ENCODE measurements at places on chromosomes 11 and 22. TPM values are rescaled to one million over a fixed set of nuclear protein-coding genes. Genes with fewer than 3 reads are reported as not detected.

GRCh38 chr11:44190883-44191230 is 95.4 kb downstream of the EXT2 start:
- no peak overlapping the region for H3K4me3 ChIP-seq
- no peak for DNase-seq
- no peaks in the 10 kb centered on the region for H3K27me3 ChIP-seq
- H3K4me1 ChIP-seq: no peaks in the 10 kb centered on the region
- peaks cover 28% of the 10 kb centered on the region for H3K36me3 ChIP-seq
- H3K27ac ChIP-seq: no peak overlapping the region

DNA sequence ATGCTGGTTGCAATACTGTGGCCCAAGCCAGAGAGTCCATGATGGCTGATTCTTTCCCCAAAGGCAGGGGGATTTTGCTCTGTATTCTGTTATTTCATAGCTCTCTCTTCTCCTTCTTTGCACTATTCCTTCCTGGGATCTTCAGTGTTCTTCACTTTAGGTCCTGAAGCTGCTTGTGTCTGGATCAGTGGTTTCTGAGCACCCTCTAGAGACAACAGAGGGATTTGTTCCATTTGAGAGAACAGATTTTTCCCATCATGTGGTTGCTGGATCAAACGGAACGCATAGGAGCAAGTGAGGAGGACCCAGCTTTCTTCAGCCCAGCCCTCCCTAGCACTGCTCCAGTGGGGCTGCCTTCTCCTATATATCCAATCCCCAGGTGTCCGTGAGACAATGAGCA is 68.7 kb upstream of the SYN3 start:
- H3K27ac ChIP-seq: no peak overlapping the region
- peaks cover 10% of the 10 kb centered on the region for H3K27me3 ChIP-seq
- no peaks in the 10 kb centered on the region for H3K36me3 ChIP-seq
- H3K4me1 ChIP-seq: no peaks in the 10 kb centered on the region
- no peak for DNase-seq
- no peak overlapping the region for H3K4me3 ChIP-seq

DNA sequence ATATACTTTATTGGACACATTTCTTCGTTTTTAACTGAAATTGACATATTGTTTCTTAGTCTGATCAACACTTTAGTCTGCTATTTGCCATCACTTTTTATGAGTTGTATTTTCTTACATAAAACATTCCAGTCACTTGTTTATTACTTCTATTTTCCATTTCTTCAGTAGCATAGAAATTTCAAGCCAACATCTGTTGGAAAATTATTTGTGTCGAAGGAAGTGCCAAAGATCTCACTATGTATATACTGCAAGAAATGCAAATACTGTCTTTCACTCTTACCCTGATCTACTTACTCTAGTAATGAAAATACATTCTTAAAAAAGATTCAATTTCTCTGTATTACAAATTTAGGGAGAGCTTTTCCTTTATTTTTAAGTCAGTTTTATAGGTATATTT is 105.9 kb downstream of the SLC17A6 start:
- H3K4me3 ChIP-seq: no peak overlapping the region
- no peaks in the 10 kb centered on the region for H3K27me3 ChIP-seq
- H3K27ac ChIP-seq: no peak overlapping the region
- DNase-seq: no peak
- no peaks in the 10 kb centered on the region for H3K4me1 ChIP-seq

Gene SYNGR1
- 18.4 TPM for total RNA-seq

Gene CLDN5
- total RNA-seq: not detected

- peaks cover 28% of the 10 kb centered on the region for H3K27me3 ChIP-seq
- no peak overlapping the region for H3K27ac ChIP-seq
- no peaks in the 10 kb centered on the region for H3K36me3 ChIP-seq
- no peaks in the 10 kb centered on the region for H3K4me1 ChIP-seq
- no peak for DNase-seq
These were observed 29.8 kb downstream of the POU2AF1 start for GRCh38 chr11:111349191-111349695.

DNA sequence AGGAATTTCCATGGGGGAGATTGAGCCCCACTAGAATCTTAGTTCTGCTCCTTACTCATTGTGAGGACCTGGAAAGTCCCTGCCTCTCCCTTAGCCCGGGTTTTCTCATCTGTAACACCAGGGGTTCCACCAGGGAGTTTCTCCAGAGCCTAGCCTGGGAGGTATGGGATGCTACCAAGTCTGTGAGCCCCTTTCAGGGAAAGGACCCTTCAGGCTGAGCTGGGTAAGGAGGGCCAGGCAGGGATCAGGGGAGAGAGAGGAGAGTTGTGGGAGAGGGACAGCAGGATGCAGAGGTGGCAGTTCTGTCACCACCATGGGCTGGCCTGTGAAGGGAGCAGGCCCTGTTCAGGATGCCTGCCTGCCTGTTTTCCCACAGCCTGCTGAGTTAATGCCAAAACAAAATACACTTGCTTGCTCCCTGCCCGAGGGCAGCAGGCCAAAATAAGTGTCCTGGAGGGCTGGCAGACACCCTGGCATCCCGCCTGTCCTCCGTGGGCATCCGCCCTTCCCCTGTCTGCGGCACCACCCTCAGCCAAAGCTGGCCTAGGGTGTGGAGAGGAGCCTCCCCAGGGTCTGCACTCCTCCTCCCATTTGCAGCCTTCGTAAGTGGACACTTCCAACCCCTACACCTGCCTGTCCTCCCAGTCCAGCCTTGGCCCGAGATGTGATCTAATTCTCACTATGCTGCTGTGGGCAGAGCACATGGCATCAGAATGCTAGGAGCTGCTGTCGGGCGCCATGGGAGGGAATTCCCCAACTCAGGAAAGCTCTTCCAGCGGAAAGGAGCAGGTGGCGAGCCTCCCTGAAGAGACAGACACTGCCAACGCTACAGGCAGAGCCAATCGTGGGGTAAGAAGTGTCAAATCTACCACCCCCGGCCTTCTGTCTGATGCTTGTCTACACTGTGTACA is 5.9 kb upstream of the FCHSD2 start:
- no peak for DNase-seq
- H3K4me3 ChIP-seq: peak overlapping the region; percentile 48
- no peaks in the 10 kb centered on the region for H3K27me3 ChIP-seq
- H3K27ac ChIP-seq: peak overlapping the region; percentile 95
- H3K4me1 ChIP-seq: peaks cover 56% of the 10 kb centered on the region
- no peaks in the 10 kb centered on the region for H3K36me3 ChIP-seq

Gene VWA5A
- total RNA-seq: 2.7 TPM

Gene WEE1
- 31.2 TPM for total RNA-seq

- H3K27me3 ChIP-seq: peaks cover 17% of the 10 kb centered on the region
- H3K4me3 ChIP-seq: no peak overlapping the region
- H3K36me3 ChIP-seq: no peaks in the 10 kb centered on the region
- no peaks in the 10 kb centered on the region for H3K4me1 ChIP-seq
These were observed 807.6 kb downstream of the DLG2 start for GRCh38 chr11:84819537-84819936.

Gene GLYAT
- not detected for total RNA-seq

Gene NPTXR
- total RNA-seq: 37.5 TPM

DNA sequence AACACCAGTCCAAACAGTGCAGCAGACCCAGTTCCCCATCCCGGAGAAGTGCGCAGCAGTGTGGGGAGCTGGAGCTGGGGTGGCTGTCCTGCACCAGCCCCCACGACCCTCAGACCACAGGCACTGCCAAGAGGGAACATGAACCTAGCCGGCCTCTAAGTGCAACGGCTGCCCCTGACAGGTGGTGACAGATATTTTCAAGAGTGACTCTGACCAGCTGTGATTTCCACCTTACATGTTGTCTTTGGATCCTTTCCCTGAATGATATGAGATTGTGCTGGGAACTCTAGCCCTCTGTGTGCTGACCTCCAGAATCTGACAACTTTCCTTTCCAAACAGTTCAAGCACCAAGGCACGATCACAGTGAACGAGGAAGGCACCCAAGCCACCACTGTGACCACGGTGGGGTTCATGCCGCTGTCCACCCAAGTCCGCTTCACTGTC is 12.6 kb downstream of the SERPIND1 start:
- peaks cover 6% of the 10 kb centered on the region for H3K4me1 ChIP-seq
- no peaks in the 10 kb centered on the region for H3K27me3 ChIP-seq
- DNase-seq: no peak
- no peak overlapping the region for H3K4me3 ChIP-seq

- no peaks in the 10 kb centered on the region for H3K27me3 ChIP-seq
- H3K4me3 ChIP-seq: no peak overlapping the region
- H3K4me1 ChIP-seq: no peaks in the 10 kb centered on the region
- no peak overlapping the region for H3K27ac ChIP-seq
- H3K36me3 ChIP-seq: no peaks in the 10 kb centered on the region
These were observed 175.2 kb downstream of the NELL1 start for GRCh38 chr11:20844630-20845029.

DNA sequence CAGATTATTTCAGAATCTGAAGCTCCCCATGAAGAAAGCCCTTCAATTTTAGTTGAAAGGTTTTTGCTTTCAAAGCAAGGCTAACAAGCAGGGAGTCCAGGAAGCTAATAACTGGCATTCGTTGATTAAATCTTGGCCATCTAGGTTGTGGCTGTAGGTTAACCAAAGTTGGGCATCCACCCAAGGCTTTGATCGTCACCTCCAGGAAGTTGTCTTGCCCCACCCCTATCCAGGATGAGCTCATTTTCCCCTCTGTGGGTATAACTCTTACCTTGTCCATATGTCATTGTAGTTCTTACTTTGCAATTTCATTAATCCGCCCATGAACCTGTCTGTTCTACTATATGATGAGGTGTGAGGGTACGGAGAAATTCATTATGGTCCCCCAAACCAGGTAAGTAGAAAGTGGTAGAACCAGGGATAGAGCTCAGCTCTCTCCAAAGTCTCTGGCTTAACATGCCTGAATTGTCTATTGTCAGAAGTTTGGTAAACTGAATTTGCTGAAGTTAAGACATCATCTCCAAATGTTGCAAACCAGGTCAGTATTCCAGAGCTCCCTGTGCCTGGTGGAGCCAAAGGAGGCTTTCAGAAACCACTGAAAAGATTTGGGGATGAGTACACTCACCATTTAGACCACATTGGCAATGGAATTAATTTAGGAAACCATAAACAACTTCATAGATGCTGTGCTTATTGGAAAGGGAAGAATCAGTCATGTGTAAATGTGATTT is 97.1 kb downstream of the CD44 start:
- H3K4me1 ChIP-seq: peaks cover 37% of the 10 kb centered on the region
- peaks cover under 1% of the 10 kb centered on the region for H3K36me3 ChIP-seq
- H3K4me3 ChIP-seq: no peak overlapping the region
- no peak for DNase-seq

GRCh38 chr11:13367115-13367514 is 89.5 kb downstream of the BMAL1 start:
- DNase-seq: no peak
- peaks cover 40% of the 10 kb centered on the region for H3K4me1 ChIP-seq
- H3K27me3 ChIP-seq: no peaks in the 10 kb centered on the region
- peaks cover 5% of the 10 kb centered on the region for H3K36me3 ChIP-seq
- peak overlapping the region; percentile 30 for H3K27ac ChIP-seq
- H3K4me3 ChIP-seq: no peak overlapping the region

Gene KRTAP5-11
- not detected for total RNA-seq
